ENCODE measurements at places on chromosomes 4 and X.

- DNase-seq: no peak
Measured at GRCh38 chr4:151522866-151523519, 114.0 kb downstream of the FHIP1A start.

DNA sequence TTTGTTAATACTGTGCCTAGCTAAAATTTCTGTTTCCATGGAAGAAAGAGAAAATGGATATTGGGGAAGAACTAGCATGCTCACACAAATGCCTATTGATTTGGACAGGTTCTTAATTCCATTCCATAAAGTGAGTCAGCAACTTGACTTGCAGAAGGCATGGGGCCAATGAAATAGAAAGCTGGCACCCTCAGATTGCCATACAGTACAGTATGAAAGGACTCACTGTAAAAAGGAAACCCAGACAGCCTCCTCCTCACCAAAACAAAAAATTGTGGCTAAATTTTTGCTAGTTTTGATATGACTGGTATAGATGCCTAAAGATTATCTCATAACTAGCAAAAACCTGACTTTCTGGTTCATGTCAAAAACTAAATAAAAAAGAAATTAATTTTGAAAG is 11.2 kb upstream of the TAB3 start:
- DNase-seq: no peak

DNA sequence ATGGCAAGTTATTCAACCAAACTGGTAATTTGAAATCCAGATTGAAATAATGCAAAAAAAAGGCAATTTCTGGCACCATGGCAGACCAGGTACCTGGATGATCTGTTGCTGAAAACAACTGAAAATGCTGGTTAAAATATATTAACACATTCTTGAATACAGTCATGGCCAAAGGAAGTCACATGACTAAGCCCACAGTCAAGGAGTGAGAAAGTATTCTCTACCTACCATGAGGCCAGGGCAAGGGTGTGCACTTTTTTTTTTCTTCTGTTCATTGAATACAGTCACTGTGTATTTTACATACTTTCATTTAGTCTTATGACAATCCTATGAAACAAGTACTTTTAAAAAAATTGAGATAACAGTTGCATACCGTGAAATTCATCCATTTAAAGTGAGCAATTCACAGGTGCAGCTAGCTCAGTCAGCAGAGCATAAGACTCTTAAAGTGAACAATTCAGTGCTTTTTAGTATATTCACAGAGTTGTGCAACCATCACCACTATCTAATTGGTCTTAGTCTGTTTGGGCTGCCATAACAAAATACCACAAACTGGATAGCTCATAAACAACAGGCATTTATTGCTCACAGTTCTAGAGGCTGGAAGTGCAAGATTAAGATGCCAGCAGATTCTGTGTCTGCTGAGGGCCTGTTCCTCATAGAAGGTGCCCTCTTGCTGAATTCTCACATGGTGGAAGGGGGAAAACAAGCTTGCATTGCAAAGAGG is 4.8 kb upstream of the MPP1 start:
- DNase-seq: no peak

DNA sequence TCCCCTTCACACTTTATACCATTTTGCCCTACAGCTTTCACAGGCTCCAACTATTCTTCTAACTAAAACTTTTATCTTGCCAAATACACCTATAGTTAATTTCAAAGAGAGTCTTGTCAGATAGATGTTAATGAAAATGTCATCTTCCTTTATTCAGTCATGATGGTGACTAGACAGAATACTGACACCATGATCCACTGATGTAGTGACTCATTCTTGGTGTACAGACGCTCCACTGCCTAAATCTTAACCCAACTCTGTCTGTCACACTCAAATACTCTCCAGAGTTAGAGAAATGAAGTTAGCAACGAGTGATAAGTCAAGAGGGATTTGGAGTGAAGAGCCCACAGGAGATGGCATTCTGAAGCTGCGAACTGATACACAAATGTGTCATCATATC is 32.1 kb upstream of the HDAC8 start:
- DNase-seq: no peak

- no peak for DNase-seq
Measured at GRCh38 chrX:2614911-2615310, 76.2 kb upstream of the CD99 start.

GRCh38 chrX:24676403-24677024 is 17.2 kb upstream of the POLA1 start:
- DNase-seq: no peak

All from stimulated activated CD4-positive, alpha-beta T cell treated with anti-CD3 and anti-CD28 coated beads, Interleukin-15, amount 100 ng/mL, for 48 hours (primary cell).